ENCODE measurements at places on chromosomes 16 and 17.

- DNase-seq = no peak
These were observed 96.8 kb downstream of the OMG start for GRCh38 chr17:31200287-31200686.

DNA sequence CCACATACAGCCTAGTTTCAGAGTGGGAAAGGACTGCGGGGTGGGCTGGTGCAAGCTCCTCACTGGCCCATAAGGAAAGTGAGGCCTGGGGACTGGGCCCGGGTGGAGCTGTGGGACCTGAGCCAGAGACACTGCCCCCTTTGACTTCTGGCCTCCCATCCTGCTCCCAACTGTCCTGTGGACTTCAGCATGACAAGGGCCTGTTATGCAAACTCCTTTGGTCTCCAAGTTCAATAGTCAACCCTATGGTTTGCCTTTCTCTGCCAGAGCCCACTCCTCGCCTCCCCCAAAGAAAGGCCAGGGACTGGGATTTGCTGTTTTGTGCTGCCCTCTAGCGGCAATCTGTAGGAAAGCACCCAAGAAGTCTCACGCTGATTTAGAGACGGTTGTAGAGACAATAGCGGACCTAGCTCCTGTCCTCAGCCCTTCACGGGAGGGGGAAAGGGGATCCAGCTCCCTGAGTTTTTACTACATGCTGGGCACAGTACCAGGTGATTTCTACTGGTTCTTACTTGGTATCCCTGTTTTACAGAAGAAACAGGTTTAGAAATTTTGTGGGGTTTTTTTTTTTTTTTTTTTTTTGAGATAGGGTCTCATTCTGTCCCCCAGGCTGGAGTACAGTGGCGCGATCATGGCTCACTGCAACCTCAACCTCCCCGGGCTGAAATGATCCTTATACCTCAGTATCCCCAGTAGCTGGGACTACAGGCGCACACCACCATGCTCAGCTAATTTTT is 1.2 kb upstream of the TLCD3B start:
- peak; percentile 33 for DNase-seq

- no peak for DNase-seq
These were observed 6.2 kb upstream of the RAMP2 start for GRCh38 chr17:42754782-42755181.

DNA sequence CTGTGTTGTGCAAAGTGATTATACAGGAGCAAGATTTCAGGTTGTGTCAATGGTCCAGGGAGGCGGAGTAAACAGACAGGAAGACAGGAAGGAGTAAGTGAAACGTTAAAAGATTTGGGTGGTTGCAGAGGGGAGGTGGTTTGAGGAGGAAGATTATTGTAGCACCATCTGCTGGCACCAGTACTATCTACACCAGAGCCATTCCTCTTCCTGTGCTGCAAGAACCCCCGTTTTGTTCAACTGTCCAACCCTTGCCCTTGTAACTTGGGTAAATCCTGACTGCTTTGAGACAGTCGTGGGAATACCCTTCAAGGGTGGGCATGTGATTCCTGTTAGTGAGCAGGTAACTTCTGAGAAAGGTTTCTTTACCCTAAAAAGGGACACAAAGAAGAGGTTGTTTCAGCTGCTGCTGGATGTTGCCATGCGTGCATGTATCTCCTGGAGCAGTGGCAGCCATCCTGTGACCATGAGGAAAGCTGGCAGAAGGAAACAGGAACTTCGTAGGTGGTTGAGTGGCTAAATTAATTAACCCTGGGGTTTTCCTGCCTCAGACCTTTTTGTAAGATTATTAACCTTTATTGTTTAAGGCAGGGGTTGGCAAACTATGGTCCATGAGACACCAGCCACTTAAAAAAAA is 124.1 kb downstream of the PRKCA start:
- DNase-seq = peak; percentile 8

DNA sequence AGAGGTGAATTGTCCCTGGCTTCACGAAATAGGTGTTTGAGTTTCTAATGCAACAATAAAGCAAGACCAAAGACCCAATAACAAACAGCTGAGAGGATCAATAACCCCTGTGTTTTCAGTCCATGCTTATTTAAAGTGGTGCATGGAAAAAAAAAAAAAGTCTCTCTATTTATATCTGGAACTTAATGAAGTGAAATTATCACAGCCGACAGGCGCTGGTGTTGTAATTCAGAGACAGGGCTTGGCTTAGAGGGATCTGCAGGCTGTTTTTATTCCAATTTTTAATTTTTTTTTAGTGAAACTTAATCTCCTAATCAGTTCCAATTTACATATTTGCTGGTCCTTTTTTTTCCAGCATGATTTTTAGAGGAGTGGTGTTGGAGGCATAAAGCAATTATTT is 858.2 kb upstream of the SOX9 start:
- no peak for DNase-seq

DNA sequence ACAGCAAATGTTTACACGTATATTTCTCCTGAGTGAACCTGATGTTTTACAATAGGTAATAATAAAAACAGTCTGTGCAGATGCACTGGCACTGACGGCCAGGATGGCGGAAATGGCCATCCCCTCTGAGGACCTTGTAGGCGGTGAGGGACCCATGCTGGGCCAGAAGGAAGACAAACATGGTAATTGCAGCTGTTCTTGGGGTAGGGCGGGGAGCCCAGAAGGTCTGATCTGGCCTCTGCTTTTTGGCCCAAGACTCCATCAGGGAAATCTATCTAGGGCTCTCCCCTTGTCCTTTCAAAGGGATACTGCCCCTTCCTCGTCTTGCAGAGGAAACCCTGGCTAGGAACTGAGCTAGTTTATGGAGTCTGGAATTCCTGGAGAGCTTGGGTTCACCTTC is 7.4 kb upstream of the LGALS9 start:
- no peak for DNase-seq

DNA sequence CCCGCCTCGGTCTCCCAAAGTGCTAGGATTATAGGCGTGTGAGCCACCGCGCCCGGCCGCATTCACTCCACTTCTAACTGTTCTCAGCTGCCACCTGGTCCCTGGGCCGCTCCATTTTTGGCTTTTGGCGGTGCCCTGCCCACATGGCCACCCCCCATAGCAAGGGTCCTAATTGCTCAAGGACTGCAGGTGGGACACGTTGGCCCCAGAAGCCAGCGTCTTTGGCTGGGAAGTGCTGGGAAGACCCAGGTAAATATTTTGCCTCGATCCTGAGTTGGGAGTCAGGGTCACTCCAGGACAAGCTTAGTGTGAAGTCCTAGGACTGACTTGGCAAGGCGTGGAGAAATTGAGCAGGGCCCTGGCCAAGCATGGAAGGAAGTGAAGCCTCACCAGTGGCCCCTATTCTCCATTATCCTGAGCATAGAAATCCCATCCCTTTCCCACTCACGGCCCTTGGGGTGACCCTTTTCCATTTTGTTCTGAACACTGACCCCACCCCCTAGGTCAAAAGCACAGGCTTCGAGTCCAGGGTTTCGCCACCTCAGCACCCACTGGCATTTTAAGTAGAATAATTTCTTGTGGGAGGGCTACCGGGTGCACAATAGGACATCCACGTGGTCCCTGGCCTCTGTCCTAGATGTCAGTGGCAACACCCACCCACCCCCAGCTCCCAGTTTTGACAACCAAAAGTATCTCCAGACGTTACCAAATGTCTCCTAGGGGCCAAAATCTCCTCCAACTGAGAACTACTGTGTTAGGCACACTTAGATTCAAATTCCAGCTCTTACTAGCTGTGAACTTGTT is 5.9 kb upstream of the WDR81 start:
- DNase-seq = no peak
